Muscle of arm (tissue), 14 donors: ENCODE measurements at places on chromosomes 1 and 21. TPM values are rescaled to one million over a fixed set of nuclear protein-coding genes. Genes with fewer than 3 reads are reported as not detected.

SLC1A7 gene
- polyA plus RNA-seq = 0.43 TPM

TINAGL1 gene
- 26.0 TPM for polyA plus RNA-seq

PGM1 gene
- polyA plus RNA-seq = 52.3 TPM

MX2 gene
- 2.0 TPM for polyA plus RNA-seq

PKP1 gene
- 4.4 TPM for polyA plus RNA-seq

ARHGAP30 gene
- polyA plus RNA-seq = 12.9 TPM

DNA sequence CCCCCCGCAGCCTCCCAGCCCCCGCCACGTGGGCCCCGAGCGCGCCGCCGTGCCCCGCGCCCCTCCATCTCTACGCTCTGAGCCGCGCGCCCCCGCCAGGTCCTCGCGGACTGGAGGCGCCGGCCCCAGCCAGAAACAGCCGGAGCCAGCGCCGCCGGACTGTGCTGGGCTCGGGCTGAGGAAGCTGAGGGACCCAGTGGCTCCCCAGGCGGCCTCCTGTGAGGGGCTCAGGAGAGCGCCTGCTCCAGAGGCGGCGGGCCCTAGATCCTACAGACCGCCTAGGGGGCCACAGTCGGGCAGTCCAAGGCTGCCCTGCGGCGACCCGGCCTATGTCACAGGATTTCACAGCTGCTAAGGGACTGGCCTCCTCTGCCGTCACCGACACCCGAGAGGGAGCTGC is 82.1 kb downstream of the NENF start:
- peak; percentile 25 for DNase-seq

DNA sequence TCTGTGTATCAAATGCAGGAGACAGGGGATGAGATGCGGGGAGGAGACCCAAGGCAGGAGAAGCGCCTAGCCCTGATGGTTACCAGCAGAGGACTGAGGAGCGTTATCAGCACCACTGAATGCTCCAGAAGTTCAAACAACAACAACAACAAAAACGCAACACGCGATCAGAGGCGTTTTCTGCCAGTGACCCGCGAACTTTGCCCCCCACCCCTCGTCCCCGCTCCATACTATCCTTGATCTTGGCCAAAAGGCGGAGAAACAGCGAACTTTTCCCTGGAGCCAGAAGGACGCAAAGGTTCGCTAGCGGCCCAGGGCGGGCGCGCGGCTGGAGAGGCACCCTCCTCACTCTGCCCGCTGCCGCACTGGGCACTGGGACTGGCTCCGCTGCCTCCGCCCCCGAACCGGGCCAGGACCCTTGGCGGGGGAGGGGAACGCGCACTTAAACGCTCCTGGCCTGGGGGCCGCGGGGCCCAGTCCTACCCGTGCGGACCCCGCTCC is 699 bp downstream of the ECHDC2 start:
- DNase-seq = no peak

- DNase-seq = peak; percentile 13
These were observed 17.2 kb downstream of the CC2D1B start for GRCh38 chr1:52348704-52349300.

DNA sequence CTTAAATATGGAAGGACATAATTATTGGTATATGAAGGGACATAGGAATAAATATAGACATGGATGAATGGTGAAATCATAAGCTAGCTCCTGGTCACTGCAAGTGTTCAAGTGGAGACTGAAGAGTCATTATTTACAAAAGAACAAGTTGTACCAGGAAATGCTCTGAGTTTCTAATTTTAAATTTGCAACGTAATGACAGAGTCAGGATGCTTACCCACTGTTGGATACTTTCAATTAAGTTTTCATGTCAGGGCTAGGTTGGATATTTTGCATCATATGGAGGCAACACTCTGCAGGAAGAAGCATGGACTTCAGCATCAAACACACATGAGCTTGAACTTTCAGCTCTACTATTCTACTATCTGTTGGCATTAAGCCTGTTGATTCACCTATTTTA is 499.6 kb upstream of the C1orf87 start:
- DNase-seq = no peak

DNA sequence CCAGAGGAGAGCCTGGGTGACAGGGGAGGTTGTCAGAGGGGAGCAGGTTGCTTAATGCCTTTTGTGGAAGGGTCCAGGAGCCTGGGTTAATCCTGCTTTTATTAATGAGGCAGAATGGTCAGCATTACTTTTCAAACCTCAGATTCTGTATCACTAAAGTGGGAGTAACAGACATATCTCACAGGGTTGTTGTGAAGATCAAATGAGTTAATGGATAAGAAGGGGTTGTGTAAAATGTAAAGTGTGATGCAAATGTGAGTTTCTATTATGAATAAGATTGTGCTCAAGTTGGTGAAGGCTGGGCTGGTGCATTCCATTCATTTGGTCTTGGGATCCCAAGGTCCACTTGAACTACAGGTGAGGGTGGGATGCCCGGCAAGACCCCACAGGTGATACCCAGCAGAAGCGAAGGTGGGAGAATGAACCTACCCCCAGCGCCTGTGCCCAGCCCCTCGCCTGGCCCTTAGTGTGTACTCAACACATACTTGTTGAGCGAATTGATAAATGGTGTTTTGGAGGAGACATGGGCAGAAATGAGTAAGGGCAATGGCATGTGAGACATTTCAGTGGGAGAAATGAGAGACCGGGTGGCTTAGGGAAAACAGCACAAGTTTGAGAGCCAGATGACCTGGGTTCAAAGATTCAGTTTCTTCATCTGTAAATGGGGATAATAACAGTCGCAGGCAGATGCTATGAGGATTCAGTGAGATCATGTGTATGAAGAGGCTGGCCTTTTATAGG is 6.2 kb downstream of the SLC26A9 start:
- no peak for DNase-seq

DNA sequence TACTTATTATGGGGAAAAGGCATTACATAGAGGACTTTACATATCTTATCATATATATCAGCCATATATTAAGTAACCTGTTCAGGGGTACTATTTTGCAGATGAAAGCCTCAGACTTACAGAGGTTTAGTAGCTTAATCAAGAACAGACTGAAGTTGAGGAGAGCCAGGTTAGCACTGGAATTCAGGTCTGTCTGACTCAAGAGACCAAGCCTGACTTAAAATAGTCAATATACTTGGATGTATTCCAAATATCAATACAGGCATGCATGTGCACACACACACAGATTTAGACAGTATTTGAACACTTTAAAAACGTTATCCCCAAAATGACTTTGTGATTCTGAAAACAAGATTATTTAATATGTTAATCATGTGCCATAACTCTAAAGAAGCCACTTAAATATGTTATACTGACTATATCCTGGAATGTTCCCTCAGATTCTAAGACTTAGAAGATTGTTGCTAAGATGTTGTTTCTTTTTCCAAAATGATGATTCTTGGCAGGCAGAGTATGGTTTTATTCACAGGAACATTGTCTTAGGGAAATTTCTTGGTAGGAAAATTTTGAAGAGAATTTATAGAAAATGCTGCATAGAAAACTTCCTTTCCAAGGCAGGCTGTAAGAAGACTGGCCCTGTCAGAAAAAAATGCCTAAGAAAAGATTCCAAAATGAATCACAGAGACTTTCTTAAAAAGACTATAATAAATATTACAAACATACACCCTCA is 61.6 kb downstream of the ADAMTS1 start:
- peak; percentile 88 for DNase-seq

GRCh38 chr1:62784509-62785365 is 805 bp downstream of the ATG4C start:
- peak; percentile 7 for DNase-seq

DNA sequence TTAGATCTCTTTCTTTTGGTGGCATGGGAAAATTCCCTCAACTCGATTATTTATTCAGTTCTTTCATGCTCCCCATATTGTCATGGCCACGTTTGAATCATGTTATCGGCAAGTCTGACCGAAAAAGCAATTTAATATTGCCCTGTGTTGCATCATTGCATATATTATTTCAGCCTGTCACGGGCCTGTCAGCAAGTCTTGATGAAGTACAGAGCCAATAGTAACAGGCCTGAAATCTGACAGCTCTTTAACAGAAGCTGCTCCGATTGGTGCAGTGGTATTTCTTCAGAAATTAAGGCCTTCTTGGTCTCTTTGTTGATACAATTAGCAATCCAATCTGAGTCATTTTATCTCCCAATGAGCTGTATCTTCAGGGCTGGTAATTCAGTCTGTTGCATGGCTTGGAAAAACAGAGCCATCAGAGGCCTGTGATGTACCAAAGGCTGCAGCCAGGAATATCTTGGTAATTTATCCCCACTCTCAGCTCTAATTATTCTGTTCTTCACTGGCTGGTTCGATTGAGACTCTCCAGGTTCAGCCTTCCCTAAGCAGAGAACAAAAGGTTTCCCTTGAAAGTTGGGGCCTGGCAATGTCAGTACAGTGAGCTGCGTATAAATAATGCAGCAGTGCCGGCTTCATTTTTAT is 149.5 kb downstream of the FGGY start:
- DNase-seq = no peak

DNA sequence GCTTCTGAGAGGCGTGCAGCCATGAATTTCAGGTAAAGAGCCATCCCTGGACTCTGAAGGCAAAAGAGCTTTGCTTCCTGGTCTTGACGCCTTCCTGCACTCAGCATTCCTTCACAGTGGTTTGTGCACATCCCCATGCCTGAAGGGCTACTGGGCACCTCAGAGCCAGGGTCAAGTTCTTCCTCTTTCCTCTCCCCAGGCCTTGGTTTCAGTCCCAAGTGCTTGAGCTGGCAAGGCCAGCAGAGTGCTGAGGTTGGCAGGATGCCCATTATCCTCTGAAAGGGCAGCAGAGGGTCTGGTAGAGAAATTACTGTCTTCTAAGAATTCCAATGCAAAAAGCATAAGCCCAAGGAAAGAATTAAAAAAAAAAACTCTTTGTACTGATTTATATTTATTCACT is 1064.9 kb downstream of the TTLL7 start:
- DNase-seq = no peak

DNA sequence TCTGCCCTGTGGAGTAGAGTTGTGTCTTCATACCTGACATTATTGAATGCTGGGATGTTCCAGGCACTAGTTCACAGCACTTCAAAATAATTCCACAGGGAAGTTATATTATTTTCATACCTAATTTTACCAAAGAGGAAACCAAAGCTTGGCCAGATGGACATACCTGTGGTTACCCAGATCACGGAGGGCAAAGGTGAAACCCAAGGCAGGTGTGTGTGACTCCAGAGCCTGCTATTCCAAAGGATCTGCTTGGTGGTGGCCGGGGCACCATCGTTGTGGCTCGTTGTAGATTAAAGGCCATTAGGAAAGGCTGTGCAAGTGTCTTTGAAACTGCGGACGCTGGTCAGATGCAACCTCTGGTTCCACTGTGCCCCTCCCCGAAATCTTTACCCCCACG is 108.6 kb downstream of the ZBTB18 start:
- DNase-seq = no peak

DNA sequence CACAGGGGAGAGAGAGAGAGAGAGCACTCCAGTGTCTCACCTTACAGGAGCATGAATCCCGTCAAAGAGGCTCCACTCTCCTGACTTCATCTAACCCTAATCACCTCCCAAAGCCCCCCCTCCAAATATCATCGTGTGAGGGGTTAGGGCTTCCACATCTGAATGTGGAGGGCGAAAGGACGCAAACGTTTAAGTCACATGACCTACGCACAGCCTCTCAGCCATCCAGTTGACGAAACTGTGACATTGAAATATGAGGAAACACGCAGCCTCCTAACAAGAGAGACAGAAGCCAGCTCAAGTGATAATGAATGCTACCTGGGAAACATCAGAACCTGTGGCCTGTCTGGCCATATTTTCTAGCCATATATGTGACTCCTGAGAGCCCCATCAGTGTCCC is 63.7 kb downstream of the MATN1 start:
- no peak for DNase-seq

GRCh38 chr1:31760471-31761470 is 3.4 kb downstream of the ADGRB2 start:
- no peak for DNase-seq

DNA sequence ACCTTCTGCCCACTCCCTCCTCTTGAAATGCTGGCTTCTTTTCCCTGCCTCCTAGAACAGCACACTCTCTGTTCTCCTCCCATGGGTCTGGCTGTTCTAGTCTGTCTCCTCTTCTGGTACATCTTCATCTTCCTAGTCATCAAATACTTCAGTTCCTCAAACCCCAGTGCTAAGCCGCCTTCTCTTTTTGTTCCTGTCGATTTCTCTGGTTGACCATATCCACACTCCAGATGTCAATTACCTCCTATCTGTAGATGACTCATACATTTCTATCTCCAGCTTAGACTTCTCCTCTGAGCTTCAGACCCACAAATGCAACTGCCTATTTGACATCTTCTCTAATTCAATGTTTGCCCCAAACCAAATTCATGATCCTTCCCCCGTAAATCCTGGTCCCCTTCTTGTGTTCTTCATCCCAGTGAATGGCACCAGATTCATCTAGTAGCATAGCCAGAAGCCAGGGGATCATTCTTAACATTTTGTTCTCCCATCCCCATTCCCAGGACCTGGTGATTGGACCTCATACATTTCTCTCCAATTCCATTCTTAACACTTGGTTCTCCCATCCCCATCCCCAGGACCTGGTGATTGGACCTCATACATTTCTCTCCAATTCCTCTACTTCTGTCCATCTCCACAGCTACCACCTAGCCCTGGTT is 35.9 kb downstream of the USP24 start:
- no peak for DNase-seq

DNA sequence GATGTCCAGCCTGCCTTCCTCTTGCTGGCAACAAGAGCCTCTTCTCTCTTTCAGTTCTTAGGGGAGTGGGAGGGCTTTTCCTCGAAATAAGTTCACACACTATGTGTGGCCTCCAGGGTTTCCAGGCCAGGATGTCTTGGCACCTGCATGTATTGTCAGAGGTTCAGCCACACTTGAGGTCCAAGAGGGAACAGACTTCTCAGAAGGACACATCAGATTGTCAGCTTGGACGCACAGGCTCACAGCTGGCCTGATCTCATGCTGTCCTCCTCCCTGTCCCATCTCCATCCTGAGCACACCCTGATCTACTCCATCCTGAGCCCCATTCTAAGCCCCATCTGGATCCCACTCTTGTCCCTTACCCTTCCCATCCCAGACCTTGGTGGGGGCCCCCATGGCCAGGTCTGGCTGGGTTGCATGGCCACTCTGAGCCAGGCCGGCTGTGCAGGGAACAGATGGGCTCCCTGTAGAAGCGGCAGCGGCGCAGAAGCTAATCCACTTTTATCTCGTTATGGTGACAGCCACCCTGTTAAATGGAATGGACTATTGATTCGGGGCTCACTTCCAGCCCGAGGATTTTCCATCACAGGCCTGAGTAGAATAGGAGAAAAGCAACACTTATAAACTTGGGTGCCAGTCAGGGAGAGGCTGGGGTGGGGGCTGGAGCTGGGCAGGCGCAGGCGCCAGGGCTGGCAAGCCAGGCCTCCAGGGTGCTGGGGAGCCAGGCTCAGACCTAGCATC is 85.1 kb upstream of the CSF3R start:
- no peak for DNase-seq

- DNase-seq = no peak
These were observed 17.1 kb upstream of the FMO4 start for GRCh38 chr1:171296897-171297296.

GRCh38 chr1:227934476-227935313 is 13.0 kb downstream of the WNT9A start:
- DNase-seq = no peak

GRCh38 chr1:212121779-212122178 is 86.2 kb downstream of the DTL start:
- DNase-seq = no peak

DNA sequence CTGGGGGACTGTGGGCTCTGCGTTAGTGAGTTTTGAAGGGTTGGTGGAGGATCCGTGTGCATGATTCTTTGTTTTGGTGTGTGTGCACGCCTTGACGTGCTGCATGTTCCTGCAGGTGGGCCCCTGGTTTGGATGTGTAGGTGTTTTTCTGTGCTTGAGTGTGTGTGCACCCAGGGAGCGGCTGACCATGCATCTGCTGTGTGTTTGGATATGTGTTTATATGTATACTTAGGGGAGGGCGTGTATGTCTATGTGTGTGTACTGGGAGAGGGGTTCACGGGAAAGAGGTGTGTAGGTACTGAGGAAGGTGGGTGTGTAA is 1.1 kb downstream of the VANGL2 start:
- DNase-seq = no peak
